ENCODE measurements at places on chromosomes 2 and 18.

GRCh38 chr2:28451793-28452533, 43.9 kb upstream of the PLB1 start:
- DNase-seq: no peak

- no peak for DNase-seq
These were observed 42.7 kb upstream of the RPL31 start for GRCh38 chr2:100959225-100959880.

- DNase-seq: no peak
These were observed 81.4 kb downstream of the ADCYAP1 start for GRCh38 chr18:986051-986450.

DNA sequence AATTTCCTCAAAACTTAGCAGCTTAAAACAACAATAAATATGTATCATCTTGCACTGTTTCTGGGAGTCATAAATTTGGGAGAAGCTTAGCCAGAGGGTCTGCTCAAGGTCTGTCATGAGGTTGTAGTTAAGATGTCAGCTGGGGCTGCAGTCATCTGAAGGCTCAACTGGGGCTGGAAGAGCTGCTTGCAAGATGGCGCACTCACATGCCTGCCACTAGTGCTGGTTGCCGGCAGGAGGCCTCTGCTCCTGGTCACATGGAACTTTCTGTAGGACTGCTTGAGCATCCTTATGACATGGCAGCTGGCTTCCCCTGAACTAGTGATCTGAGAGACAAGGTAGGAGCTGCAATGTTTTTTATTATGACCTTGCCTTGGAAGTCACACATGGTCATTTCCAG, 215.5 kb upstream of the HAAO start:
- no peak for DNase-seq

DNA sequence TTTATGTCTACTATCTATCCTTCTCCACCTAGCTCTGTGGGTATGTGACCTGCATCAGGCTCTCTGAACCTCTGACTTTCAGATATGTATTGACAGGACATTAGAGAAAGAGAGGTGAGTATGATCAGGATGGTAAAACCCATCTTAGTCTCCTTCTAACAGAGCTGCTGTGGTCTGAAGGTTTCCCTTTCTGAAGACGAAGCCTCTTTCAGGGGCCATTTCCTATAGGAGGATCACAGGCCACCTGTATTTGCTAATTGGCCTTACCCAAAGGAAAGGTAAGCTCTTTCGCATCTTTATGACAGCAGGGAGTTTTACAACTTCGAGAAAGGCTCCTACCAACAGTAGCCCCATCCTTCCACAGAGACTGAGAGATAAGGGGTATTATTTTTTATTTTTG, 442.9 kb downstream of the KCNJ3 start:
- no peak for DNase-seq

DNA sequence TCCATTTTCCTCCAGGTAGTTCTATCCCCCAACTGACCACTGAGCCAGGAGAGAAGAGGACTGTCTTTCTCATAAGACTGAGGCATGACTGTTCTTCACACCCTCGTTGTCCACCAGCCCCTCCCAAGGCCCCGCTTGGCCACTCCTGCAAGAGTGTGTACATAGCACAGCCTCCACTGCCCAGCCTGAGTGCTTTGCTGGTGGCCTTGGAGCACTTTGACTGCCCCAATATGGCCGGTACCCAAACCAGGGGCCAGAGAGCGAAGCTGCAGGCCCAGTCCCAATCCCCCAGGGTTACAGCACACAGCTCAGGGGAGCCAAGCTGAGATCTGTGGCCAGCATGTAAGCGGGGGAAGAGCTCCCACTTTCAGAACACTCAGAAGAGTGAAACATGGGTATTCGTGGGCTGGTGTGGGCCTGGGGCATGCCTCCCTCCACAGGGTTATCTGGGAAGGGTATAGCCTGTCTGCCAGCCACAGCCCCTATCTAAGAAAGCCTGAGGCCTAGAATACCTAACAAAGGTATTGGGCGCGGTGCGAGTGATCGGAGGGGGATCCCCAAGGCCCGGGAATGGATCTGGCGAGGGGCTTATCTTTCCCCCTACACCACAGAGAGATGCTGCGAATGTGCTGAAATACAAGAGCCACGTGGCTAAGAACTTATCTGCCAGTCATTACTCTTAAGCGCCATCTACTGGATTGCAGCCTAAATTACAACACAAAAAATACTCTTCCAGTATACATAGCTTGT, 163.8 kb downstream of the WDPCP start:
- no peak for DNase-seq

GRCh38 chr2:222792001-222792611, 68.7 kb upstream of the ACSL3 start:
- DNase-seq: no peak

DNA sequence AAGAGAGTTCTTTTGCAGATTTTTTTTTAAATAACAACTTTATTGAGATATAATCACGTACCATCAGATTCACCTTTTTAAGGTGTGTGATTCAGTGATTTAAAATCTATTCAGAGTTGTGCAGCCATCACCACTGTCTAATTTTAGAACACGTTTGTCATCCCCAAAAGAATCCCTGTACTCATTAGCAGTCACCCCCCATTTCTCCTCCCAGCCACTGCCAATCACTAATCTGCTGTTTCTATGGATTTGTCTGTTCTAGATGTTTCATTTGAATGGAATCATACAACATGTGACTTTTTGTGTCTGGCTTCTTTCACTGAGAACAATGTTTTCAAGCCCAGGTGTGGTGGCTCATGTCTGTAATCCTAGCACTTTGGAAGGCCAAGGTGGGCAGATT, 55.4 kb upstream of the RAPH1 start:
- DNase-seq: no peak

GRCh38 chr18:40348196-40348595, 1606.8 kb upstream of the PIK3C3 start:
- no peak for DNase-seq

GRCh38 chr18:46051731-46052461, 20.2 kb downstream of the PSTPIP2 start:
- no peak for DNase-seq

GRCh38 chr2:119246884-119247843, 23.5 kb downstream of the STEAP3 start:
- no peak for DNase-seq

GRCh38 chr2:231685349-231686191, 22.8 kb upstream of the PTMA start:
- DNase-seq: no peak

- DNase-seq: no peak
These were observed 307.8 kb downstream of the LRRTM1 start for GRCh38 chr2:79996709-79997108.

GRCh38 chr2:231925303-231926179, 655 bp downstream of the NPPC start:
- peak; percentile 43 for DNase-seq

GRCh38 chr2:101473911-101474701, 806 bp downstream of the RFX8 start:
- no peak for DNase-seq

DNA sequence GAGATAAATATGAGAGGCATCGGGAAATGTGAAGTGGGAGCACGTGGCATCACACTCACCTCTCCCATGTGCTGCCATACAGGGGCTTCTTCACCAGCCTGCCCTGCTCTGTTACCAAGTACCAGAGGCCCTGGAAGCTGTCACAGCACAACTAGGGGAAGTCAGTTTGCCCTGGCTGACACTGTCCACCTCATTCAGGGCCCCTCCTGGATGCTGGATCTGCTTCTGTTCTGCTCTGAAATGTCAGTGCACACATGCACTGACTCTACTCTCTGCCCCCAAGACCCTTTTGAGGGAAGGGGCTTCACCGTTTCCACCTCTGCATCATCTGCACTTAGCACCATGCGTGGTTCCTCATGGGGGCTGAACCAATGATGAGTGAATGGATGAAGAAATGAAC, 311.1 kb downstream of the EN1 start:
- DNase-seq: no peak

GRCh38 chr2:110677080-110677479, 783 bp downstream of the BUB1 start:
- no peak for DNase-seq

GRCh38 chr2:135150725-135151124, 98.6 kb downstream of the RAB3GAP1 start:
- no peak for DNase-seq

GRCh38 chr2:167987026-167987425, 260.4 kb downstream of the STK39 start:
- no peak for DNase-seq

DNA sequence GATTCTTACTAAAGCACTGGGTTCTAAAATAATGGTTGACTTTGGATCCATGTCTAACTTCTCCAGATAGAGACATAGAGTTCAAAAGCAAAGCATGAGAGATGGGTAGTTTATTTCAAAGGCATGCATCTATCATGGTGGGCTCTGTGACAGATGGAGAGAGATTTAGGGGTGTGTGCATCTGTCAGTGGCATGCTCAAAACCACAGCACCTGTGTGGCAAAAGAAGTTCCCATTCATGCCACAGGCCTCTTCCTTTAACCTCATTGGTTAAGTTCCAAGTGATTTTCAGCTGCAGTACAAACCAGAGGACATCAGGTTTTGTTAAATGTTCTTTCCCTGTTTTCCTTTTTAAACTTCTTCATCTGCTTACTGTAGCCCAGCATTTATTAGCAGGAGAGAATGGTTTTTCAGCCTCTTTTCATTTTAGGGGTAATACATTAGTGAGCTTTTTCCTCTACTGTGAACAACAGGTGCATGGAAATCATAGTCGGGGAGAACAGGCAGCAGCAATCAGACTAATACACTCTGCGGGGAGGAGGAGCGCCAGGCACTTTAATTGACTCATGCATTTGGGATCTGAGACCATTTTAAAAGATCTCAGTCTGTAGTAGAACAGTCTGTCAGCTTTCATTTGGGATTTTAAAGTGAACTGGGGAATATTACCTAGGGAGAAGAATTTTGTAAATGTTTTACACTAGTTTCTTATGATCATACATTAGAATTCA, 52.4 kb upstream of the UPP2 start:
- no peak for DNase-seq

- DNase-seq: no peak
These were observed 77.4 kb downstream of the DYSF start for GRCh38 chr2:71530641-71531332.

DNA sequence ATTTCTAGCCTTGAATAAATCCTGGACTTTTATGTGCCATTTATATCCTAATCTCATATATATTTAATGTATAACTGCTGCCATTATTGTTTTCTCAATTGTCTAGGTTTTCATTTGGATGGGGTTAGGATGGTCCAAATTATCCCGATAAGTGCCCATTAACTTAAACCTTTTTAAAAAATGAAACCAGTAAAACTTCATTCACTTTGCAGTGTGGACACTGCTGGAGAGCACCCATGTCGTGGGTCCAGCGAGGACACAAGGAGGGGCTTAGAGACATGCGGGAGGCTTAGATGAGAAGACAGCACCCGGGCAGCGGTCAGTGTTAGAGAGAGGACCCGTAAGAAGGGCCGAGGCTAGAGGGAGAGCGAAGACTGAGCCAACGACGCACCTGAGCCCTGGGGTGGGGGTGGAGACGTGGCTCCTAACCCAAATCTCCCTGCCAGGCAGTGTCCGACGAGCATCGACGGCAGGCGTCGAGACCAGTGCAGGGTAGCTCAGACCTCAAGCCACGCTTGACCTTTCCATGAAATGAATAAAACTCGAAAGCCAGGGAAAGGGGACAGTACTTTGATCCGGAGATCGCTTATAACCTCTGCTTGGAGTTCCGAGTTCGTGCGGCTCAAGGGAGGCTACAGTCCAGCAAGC, 9.0 kb upstream of the EN1 start:
- DNase-seq: no peak

DNA sequence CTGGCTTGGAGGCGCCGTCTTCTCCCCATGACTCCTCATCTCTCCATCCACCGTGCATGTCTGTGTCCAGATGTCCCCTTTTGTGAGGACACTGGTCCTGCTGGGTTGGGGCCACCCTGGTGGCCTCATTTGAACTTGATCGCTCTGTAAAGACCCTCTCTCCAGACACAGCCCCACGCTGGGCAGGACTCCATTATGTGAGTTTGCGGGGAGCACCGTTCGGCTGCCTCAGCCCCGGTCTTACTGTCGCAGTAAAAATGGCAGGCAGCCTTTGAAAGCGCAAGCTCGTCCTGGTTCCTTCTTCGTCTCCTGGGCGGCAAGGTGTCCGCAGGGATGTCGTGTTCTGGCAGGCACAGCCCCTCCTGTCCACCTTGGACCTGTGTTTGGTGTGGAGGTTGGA, 17.7 kb downstream of the NFATC1 start:
- no peak for DNase-seq

- DNase-seq: no peak
These were observed 1.9 kb downstream of the CHRNG start for GRCh38 chr2:232541195-232541960.

GRCh38 chr2:151381266-151381665, 23.9 kb downstream of the TNFAIP6 start:
- no peak for DNase-seq

- no peak for DNase-seq
These were observed 594.8 kb upstream of the ZEB2 start for GRCh38 chr2:145114726-145115125.

DNA sequence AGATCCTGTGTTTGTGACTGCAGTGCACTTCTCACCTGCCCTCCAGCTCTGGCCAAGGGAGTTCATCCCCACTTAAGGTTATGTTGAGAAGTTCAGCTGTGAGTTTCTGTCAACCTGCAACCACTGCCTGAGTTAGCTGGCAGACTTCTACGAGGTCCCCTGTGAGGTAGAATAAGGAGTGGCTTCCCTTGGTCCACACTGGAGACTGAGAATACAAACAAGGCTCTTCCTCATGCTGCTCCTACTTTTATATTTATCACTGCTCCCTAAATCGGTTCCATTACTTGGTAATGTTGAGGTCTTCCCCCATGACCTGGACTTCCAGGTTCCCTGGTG, 353.2 kb upstream of the CWC22 start:
- DNase-seq: no peak

GRCh38 chr2:88656690-88657089, 29.4 kb upstream of the EIF2AK3 start:
- DNase-seq: no peak

- no peak for DNase-seq
These were observed 417.6 kb downstream of the LRRTM4 start for GRCh38 chr2:77104554-77104953.

DNA sequence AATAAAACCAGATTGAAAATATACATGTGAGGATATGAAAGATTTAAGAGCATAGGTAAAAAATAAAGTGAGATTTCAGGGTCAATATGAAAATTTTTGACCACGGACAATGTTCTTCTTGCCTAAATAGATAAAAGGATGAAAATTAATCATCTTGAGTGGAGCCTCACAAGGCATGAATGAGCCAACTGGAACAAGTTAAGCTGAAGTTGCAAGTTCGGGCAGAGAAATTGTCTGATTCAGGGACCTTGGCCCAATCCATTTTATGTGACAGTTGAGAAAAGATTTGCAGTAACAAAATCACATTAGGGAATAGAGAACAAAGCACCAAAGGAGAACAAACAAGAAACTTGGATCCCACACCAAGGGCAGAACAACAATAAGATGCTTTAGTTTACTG, 305.3 kb downstream of the TMX3 start:
- no peak for DNase-seq

DNA sequence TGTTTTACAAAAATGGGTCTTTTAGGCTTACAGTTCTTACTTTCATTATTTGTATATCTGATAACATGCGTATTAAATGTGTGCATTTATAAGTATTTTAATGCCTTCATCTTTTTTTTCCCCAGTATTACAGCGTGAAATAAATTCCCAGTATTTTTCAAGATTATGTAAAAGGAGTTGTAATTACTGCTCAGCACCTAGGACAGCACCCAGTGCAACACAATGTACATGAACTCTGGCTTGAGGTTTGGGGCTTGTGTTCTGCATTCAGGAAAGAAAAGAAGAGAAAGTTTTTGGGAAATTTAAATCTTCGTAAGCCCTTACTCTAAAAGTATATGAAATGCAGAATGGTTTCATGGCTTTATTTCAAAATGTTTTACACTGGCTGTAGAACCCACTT, 16.7 kb downstream of the ZNF638 start:
- DNase-seq: no peak

GRCh38 chr2:177909962-177910361, 162.6 kb downstream of the PDE11A start:
- DNase-seq: no peak

All from activated naive CD4-positive, alpha-beta T cell (primary cell).